ENCODE measurements at places on chromosomes 4 and X.
A peak's percentile ranks its signal among the peaks of the same experiment; 100 is the strongest.

GRCh38 chr4:21387683-21388082 lies 560.9 kb downstream of the KCNIP4 start:
- DNase-seq: no peak

GRCh38 chr4:139651282-139652194 lies 14.1 kb upstream of the MGST2 start:
- peak; percentile 55 for DNase-seq

GRCh38 chr4:181498148-181498547 lies 745.1 kb upstream of the TENM3 start:
- no peak for DNase-seq

GRCh38 chr4:157314906-157315305 lies 94.4 kb downstream of the GRIA2 start:
- no peak for DNase-seq

DNA sequence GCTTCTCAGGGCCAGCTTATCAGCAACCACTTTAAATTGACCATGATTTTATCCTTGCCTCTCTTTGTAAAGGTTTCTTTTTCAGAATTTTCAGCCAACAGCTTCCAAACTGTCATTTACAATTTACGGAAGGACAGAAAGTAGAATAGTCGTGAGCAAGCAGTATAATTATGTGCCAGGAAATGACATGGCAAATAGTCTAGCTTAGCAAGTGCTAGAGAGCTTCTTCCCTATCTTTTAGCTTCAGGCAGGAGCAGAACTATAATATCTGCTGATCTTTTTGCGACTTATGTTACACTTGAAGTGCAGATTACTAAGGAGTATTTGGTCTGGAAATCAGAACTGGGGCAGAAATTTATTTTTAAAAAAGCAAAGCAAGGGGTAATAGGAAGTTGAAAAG lies 123.0 kb upstream of the AP1S2 start:
- no peak for DNase-seq

- DNase-seq: no peak
These were observed 2.8 kb upstream of the AMTN start for GRCh38 chr4:70515367-70516250.

- DNase-seq: no peak
These were observed 22.6 kb upstream of the UBA1 start for GRCh38 chrX:47170861-47171692.

- DNase-seq: no peak
These were observed 13.7 kb downstream of the LINC00632 start for GRCh38 chrX:140723121-140723715.

DNA sequence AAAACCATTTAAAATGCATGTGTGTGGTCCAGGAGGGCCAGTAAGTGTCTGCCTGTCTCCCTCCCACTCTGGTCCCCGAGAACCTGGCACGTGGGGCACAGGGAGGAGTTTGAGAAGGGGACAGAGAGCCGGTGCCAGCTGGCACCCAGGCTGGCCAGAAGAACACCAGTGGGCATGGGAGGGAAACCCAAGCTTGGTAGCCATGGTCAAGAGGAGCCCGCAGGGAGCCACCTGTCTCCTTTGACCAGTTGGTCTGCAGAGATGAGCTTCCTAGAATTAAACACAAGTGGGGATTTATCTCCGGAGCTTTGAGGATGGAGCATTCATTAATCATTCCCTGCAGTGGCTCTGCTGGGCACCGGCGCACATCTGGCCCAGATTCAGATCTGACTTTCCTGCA lies 41.6 kb downstream of the HMX1 start:
- DNase-seq: no peak
